ENCODE measurements at places on chromosomes 1 and 21.
A peak's percentile ranks its signal among the peaks of the same experiment; 100 is the strongest.

GRCh38 chr1:38139738-38140487, 93.3 kb upstream of the POU3F1 start:
- no peak for DNase-seq

DNA sequence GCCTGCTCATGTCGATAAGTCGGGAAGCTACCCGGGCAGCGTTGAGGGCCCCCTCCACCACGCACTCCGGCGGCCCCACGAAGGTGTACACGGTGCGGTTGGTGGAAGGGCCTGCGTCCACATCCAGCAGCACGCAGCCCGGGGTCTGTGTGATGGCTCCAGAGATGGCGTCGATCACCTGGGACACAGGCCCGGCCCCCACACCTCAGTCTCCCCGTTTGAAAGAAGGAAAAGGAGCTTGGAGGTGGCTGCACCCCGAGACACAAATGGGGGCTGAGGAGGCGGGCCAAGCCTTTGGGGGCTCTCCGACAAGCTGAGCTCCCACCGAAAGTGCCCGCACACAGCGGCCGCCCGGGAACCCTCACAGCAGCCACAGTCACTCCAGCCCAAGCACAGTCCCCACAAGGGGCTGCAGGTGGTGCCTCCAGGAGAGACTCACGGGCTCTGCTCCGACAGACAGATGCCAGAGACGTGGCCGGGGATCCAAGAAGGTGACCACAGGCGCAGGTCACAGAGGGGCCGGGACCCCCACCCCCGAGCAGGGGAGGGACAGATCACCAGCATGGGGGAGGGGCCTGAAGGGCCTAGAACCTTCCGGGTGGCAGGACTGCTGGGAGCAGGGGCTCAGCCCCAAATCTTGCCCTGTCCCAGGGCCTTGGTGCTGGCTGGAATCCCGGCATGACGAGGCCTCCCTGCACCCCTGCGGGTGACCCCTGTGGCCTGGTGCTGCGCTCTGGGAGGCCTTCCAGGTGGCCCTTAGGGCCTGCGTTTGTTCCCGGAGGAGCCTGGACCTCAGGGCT, 1.0 kb downstream of the FTCD start:
- DNase-seq = no peak

GRCh38 chr21:23690316-23690715, 1917.0 kb downstream of the MRPL39 start:
- DNase-seq = no peak

- DNase-seq = no peak
Measured at GRCh38 chr1:156886583-156887281, 6.8 kb upstream of the PEAR1 start.

DNA sequence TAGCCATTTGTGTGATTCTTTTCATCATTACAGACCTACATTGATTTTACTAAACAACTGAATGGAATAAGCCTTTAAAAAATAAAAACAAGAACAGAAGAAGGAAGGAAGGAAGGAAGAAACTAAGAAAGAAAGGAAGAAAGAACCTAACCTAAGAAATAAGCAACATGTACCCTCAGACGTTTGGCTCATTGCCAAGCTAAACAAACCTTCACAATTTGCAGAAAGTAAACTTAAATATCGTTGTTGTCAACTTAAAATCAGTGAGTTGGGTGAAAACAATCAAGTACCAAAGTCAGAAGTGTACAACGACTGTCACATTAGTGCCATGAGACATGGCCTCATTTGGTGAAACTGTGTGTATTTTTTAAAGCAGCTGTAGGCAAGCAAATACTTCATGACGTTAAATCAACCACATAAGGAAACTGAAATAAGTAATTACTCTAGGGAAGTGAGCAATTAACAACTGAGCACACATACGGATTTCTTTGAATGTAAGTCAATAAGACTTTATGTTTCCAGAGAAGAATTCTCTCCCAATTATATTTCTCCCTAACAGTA, 313.1 kb upstream of the TMPRSS15 start:
- no peak for DNase-seq

DNA sequence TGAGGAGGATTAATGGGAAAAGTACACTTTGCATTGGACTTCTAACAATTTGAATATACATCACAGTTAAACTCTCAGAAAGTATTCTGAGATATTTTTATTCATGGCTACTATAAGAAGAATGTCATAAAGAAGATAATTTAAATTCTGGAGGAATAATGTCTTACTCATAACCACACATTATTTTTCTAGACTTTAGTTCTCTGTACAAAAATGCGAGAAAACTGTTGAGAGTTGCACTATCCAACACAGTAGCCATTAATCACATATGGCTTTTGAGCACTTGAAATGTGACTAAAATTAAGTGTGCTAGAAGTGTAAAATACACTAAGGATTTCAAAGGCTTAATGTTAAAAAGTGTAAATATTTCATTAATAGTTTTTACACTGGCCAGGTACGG, 53.8 kb downstream of the CRB1 start:
- DNase-seq = no peak

DNA sequence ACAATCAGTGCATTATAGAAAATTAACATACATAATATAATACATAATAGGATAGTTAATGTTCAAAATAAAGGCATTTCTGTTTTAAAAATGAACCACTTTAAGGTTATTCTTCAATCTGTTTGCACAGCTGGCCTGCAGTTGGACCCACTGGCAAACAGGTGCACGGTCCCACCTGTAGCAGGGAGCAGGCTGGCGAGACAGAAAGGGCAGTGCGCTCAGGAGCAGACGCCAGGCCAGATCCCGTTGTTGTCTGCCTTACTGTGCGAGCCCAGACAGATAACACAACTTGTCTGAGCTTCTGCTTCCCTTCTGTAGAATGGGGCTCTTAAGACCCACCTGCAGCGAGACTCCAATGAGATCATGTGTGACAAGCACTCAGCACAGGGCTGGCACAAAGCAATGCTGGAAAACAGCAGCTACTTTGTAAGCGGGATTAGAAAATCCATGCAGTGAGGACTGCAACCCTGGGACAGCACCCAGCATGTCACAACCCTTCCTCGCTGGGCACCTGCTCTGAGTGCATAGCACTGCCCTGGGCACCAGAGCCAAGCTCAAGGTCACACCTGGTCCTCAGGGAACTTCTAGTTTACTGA, 33.5 kb downstream of the VPS26C start:
- no peak for DNase-seq

DNA sequence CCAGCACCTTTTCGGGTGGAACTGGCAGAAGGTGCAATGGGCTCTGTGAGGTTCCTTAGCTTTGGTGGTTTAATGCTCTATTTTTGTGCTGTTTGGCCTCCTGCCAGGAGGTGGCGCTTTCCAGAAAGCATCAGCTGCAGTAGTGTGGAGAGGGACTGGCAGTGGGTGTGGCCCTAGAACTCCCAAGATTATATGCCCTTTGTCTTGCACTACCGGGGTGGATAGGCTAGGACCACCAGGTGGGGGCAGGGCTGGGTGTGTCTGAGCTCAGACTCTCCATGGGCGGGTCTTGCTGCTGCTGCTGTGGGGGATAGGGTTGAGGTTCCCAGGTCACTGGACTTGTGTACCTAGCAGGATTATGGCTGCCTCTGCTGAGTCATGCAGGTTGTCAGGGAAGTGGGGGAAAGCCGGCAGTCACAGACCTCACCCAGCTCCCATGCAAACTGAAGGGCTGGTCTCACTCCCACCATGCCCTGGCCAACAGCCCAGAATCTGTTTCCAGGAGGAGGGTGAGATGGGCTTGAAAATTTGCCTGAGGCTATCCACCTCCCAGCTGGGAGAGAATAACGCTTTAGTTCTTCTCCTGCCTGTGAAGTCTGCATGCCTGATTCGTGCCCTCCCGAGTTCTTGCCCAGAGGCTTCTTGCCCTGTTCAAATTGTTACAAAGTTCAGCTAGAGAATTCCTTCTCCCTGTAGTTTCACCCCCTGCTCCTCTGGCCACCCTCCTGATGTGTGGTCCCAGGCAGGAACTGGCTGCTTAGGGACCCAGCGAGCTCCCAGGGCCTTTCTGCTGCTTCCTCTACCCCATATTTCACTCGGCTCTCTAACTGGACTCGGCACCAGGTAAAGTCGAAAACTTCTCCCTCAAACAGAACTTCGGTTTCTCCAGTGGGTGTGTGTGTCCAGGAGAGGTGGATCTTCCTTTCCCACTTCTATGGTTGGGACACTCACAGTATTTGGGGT, 76.5 kb upstream of the BTG3 start:
- DNase-seq = peak; percentile 88

DNA sequence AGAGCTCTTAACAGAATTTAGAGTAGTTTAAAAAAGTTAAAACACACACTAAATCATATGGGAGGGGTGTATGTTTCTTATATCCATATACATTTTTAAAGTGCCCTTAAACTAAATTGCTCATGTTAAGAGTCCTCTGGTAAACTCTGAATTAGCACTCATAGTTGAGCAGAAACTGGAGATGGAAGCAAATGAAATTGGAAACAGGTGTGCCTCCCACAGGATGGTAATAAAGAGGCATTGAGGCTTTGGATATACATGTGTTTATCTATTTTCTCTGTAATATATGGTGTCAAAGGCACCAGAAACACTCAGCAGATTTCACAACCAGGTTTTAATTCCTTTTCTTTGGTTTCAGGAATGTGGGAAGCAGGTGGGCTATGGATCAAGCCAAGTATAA, 188.6 kb downstream of the HS2ST1 start:
- DNase-seq = no peak

DNA sequence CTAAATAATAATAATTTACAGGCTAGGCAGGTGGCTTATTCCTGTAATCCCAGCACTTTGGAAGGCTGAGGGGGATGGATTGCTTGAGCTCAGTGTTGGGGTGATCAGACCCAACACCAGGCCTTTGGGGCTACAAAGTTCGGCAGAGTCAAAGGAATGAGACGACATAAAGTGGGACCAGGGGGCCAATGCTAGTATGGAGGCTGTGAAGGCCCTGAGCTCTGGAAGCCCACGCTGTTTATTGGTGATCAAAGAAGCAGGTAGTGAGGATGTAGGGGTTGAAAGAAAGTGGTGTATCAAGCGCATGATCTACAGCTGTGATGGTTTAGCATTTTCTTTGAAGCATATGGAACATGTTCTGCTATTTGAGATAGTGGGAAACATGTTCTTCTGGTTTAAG, 5.6 kb downstream of the BTBD8 start:
- peak; percentile 8 for DNase-seq

GRCh38 chr1:43229826-43230780, 39.7 kb upstream of the TMEM125 start:
- no peak for DNase-seq

GRCh38 chr1:41807390-41807789, 111.3 kb downstream of the HIVEP3 start:
- DNase-seq = no peak

DNA sequence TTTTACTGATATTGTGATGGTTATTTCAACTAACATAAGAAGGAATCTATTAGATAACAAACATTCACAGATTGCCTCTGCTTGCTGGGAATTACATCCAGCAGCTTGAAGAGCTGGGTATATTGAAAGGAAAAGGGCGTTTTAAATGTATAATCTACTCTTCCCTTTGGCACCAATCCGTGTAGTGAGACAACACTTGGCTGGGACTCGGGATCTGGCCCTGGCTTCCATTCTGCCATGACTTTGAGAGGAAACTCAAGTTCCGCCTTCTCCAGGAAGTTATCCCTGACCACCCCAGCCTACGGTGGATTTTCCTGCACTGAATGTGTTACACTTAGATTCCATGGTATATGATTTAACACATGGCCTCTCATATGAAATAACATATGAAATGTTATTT, 86.9 kb upstream of the UBE2U start:
- DNase-seq = peak; percentile 17

GRCh38 chr1:37513795-37514349, 694 bp downstream of the MEAF6 start:
- DNase-seq = no peak

DNA sequence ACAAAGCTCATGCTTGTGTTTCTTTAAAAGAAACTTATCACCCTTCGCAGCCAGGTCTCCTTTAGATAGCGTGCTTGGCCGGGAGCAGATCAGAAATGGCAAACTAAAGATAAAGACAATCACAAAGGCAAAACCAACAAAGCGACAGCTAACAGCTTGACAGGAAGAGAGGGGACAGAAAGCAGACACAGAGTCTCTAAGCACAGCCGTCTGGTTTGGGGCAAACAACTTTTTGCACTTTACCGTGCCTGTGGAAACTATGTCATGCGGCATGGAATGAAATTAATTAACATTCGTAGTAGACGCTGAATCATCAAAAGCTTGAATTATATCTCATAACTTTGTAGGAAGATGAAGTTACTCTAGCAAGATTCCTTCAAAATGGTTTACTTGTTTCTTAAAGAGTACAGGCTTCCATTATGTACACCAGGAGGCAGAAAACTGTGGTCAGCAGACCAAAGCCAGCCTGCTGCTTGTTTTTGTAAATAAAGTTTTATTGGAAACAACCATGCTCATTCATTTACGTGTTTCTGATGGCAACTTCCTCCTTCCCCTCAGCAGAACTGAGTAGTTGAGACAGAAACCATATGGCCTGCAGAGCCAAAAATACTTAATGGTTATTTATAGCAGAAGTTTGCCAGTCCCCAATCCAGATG, 183.2 kb downstream of the KIF26B start:
- peak; percentile 6 for DNase-seq

GRCh38 chr1:66413838-66414175, 120.1 kb upstream of the SGIP1 start:
- DNase-seq = no peak

DNA sequence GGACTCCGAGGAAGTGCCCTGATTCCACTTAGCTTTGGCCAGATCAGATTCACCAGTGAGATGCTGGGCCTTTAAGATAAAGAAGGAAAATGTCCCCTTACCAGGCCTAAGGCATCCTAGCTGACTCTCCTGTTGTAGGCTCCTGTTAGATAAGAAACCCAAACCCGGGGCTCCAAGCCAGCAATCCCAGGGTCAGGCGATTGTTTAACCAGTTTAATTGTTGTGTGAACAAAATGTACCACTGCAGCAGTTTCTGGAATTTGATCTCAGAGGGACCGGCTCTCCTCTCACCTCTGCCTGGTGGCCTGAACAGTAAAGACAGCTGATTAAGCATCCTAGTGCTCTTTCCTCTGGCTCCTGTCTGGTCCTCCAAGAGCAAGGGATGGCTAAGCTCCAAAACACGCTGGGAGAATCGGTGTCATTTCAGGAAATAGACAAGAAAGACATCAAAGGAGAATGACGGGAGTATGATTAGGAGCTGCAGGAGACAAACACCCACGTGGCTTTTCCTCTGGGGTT, 9.3 kb upstream of the KLHDC8A start:
- DNase-seq = peak; percentile 79

GRCh38 chr1:230149751-230150584, 82.9 kb downstream of the GALNT2 start:
- no peak for DNase-seq

- no peak for DNase-seq
Measured at GRCh38 chr1:5992814-5993555, 760 bp upstream of the NPHP4 start.

DNA sequence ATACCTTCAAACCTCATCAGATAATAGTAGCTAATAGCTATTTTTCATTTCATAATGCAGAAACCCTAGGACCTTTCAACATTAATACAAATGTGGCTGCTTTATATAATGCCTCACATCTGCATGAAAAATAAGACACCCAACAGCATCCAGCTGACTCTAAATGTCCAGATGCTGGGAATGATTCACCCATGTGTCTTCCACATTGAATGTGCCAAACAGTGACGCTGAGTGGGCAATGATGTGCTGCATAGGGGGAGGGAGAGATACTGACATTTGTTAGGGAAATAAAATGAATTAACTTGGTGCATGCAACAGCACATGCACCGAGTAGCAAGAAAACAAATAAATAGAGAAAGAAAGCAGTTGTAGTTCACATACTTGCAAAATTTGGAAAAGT, 199.3 kb downstream of the DSCAM start:
- DNase-seq = no peak
